ENCODE measurements at places on chromosomes 4 and X.

DNA sequence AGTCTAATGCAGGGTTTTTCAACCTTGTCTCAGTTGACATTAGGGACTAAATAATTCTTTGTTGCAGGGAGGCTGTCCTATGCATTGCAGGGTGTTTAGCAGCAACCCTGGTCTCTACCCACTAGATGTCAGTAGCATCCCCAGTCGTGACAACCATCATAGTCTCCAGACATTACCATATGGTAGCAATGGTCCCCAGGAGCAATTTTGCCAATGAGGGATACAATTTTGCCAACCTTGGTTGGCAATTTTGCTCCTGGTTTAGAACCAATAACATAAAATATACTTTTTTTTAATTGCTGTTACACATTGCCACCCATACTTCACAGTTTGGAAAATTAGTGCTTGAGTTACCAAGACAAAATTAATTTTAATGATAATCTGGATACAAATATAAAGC is 6.0 kb downstream of the EREG start:
- peak; percentile 40 for DNase-seq

GRCh38 chr4:12973522-12973921 is 510.6 kb downstream of the RAB28 start:
- DNase-seq, result no peak

GRCh38 chrX:72142794-72143608 is 11.3 kb upstream of the RTL5 start:
- no peak for DNase-seq

DNA sequence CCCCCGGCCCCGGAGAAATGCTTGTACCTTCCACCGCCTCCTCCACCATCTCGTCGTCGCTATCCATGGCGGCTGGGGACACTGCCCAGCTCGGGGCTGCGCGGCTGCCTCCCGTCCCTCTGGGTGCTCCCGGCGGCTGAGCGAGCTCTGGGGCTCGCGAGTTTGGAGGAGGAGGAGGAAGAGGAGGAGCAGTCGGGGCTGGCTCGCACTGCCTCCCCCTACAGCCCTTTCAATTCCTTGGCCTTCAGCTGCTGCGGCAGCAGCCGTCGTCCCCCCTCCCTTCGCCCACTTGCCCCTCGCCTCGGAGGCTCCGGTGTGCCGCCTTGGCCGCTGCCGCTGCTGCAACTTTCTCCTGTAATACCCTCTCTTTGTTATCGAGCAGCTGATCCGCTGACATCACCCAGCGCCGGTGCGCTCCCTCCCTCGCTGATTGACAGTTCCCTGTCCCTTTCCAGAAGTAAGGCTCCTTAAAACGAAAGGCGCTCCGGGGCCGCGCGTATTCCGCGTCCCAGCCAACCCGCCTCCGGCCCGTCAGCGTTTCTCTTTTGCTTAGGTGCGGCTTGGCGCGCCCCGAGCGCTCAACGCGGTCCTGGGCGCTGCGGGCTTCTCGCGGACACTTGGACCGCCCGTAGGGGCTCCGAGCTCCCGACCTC is at the start of gene SETD7:
TSS of gene SETD7 (minus strand) at position 149 of the 653 bp plus-strand sequence. CDS start at position 67, 82 bp downstream.
- peak; percentile 59 for DNase-seq

DNA sequence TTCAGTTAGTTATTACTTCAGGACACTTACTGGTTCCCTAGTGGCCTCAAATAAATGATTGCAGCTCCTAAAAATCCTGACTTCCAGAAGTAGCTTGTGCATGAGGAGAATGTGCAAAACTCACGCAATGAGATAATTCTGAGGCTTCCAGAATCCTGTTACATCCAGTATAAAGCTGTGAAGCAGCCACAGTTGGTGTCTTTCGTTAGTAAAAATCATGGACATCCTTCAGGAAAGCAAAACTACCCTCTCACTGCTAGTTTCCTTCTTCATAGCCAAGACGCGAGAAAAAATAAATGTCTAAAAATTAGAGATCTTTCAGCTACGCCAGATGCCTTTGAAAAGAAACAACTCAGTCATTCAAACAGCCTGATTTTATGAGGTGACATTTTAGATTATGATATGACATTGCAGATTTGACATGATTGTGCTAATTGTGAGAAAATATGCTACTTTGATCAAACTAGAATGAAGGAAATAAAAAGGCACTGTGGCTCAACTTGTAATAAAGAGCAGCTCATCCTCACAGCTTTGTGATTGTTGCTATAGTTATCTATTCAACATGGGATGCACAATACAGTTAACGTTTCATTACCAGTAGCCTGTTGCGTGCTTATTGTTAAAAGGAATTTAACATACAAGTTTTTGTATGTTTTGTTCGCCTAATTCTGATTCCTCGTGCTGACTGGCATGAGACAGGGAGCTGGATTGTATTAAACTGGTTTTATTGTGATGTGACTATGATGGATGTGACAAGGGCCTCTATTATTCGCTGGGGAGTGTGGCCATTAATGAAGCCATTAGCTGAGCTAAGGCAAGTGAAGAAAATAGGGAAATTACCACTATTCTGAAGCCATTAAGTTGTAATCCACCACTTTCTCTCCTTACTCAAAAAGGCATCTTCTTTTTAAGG is 40.5 kb downstream of the AFF2 start:
- no peak for DNase-seq

- DNase-seq, result no peak
These were observed 202.7 kb upstream of the HS3ST1 start for GRCh38 chr4:11631416-11631815.

- DNase-seq, result no peak
These were observed 262.1 kb upstream of the CXXC4 start for GRCh38 chr4:104756837-104757236.

- no peak for DNase-seq
These were observed 101.2 kb downstream of the TRAPPC11 start for GRCh38 chr4:183760326-183760725.

GRCh38 chr4:15104825-15105224 is 102.5 kb downstream of the CPEB2 start:
- no peak for DNase-seq

- DNase-seq, result peak; percentile 51
These were observed 7.0 kb downstream of the MTM1 start for GRCh38 chrX:150575419-150575814.

GRCh38 chr4:78784236-78784865 is 8.2 kb downstream of the BMP2K start:
- DNase-seq, result no peak

- no peak for DNase-seq
These were observed 19.9 kb upstream of the CYBB start for GRCh38 chrX:37759878-37760418.

- DNase-seq, result peak; percentile 31
These were observed 11.6 kb downstream of the PAGE4 start for GRCh38 chrX:49840679-49841078.

DNA sequence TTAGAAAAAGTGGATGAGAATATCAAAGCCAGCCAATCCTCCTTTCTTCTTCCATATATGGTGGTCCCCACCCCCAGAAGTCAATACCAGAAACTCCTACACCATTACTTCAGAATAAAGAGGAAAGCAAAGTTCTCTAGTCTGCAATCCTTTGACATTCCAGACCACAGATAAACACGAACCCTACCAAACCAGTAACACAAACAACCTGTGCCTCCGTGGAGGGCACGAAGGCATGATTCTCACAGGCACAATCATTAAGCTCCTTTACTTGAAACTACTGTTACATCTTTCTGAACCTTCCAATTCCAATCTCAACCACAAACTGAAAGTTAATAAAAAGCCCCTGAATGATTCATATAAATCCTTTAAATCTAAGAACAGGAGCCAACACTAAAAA is 16.3 kb downstream of the MAML3 start:
- no peak for DNase-seq

- DNase-seq, result no peak
These were observed 222.1 kb downstream of the TACR3 start for GRCh38 chr4:103497692-103498091.

DNA sequence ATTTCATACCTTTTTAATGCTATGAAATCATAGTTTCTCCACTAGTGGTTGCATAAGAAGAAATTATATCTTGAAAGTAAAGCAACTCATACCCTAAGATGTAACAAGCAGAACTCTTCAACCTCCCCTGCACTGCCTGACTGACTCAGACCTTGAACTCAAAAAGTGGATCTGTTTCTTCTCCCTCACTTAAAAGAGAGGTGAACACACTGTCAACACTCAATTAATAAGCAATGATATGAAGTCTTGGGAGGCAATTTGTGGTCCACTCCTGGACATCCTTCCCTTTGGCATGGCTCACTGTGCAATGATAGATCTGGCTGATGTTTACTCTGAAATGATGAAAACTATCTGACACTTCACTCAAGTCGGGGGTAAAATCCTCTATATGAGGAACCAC is 282.0 kb upstream of the DKK2 start:
- no peak for DNase-seq

DNA sequence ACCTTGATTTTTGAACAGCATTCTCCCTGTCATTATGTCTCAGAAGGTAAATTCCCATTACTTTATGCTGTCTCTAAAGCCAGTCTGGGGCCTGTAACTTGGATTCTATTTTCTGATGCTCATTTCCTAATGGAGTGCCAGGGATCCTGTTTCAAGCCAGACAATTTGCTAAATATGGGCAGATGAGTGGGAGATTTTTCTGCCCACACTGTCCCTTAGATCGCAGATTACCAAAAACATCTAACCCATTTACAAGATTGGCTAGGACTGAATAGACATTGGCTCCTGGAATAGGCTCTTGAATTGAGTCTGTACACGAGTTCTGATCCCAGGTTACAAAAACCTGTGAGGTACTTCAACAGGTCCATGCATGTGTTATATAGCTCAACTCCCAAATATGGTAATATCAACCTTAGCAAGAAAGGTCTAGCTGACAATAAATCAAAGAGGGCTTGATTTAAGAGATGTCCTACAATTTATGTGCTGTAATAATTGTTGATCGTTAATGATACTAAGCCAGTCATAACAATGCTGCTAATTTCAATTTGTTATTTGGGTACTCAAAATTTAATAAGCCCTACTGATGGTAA is 5.7 kb downstream of the GPC3 start:
- no peak for DNase-seq

GRCh38 chrX:72399816-72400215 is 94.1 kb upstream of the CITED1 start:
- no peak for DNase-seq

DNA sequence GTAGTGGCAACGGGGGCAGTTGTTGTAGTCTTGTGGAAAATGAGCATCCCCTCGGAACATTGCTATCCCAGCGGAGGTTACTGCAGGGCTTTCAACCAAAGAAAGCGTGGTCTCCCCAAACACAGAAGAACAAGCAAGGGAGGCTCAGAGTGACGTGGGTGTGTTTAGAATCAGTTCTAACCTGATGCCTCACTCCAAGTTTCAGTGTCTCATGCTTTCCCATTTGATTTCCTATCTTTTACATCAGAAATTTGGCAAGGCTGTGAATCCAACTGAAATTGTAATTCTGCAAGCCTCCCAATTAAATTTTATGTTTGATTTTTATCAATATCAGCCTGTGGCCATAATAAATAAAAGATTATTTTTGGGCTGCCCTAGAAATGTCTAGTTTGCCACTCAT is 156.1 kb upstream of the LNX1 start:
- no peak for DNase-seq

DNA sequence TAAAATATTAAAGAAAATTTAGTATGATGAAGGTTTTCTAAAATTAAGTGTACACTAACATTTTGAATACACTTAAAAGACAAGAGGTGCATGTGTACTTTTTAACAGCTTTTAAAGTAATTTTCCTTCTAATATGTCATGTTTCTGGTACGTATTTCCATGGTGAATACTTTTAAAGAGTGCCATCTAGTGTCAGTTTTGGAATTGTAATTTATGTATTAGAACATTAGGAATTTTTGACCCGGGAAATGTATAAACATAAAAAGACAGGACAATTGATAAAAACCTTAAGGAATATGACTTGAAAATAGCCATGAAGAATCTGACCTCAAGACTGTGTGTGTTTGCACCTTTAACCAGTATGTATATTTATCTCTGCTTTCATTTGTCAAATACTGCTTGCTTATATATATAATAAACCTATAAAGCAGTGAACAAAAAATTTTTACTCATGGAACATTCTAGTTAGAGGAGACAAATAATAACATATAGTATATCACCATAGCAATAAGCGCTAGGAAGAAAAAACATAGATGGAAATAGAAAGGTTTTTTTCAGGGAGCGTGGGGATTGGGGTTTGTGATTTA is 7.2 kb downstream of the GSTCD start:
- peak; percentile 30 for DNase-seq

- DNase-seq, result no peak
These were observed 290.4 kb downstream of the GLUD2 start for GRCh38 chrX:121337816-121338215.

- DNase-seq, result no peak
These were observed 116.2 kb downstream of the AFAP1 start for GRCh38 chr4:7823416-7823824.

DNA sequence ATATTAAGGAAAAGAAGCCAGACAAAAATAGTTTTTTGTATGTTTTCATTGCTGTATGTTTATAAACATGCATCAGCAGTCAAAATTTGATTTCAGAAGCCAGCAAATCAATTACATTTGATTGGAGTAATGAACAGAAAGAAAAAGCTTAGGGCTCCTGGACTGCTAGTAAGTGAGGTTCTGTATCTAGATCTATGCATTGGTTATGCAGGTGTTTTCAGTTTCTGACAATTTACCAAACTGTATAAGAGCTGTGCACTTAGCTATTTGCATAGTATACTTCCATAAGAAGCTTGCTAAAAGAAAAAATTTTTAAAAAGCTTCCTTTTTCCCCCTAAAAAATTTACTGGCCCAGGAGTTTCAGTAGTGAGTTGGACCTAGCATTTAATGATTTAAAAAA is 881.6 kb downstream of the PCDH7 start:
- no peak for DNase-seq

DNA sequence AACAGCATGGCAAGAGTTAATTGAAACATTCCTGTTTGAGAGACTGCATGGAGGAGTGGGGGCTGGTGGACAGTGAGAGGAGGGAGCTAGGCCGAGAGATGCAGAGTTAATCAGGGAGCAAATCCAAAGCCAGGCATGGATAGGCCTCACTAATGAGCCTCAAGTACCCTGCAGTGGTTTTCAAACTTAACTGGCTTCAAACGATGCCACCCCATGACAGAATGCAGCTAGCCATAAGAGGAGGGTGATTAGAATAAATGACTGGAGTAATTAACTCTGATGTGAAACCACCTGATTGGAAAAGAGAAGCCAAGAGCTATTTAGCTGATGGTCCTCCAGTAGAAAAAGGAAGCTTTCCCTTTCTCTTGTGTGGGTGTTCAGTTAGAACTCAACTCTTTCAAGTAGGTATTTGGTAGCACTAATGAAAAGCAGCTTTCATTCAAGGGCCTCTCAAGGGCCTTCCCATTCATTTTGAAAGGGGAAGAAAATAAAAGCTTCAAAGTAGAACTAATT is 215.4 kb upstream of the MAB21L2 start:
- no peak for DNase-seq

GRCh38 chrX:38898261-38898660 is 97.0 kb downstream of the MID1IP1 start:
- no peak for DNase-seq

DNA sequence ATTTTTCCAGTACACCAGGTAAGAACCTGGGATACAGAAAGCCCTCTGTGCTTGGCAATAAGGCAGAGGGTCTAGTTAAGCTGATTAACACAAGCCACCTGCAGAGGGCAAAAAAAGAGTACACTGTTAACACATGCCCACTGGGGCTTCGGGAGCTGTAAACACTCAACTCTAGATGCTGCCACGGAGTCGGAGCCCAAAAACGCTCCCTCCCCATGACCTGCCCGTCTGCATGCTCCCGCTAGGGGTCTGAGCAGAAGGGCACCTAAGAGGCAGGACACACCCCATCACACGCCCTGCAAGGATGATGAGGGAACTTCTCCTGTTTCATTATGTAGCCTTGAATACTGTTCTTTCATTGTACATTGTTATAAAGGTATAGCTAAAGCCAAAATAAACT is 715.6 kb upstream of the AADAT start:
- DNase-seq, result no peak

- no peak for DNase-seq
These were observed 146.8 kb downstream of the FSTL5 start for GRCh38 chr4:162016991-162017390.

All from CD4-positive, alpha-beta T cell treated with Interleukin-10 for 1 hour (primary cell).